ENCODE measurements at places on chromosomes 1 and 21. TPM values are rescaled to one million over a fixed set of nuclear protein-coding genes. Genes with fewer than 3 reads are reported as not detected.

S100A7A gene
- not detected for total RNA-seq

DNA sequence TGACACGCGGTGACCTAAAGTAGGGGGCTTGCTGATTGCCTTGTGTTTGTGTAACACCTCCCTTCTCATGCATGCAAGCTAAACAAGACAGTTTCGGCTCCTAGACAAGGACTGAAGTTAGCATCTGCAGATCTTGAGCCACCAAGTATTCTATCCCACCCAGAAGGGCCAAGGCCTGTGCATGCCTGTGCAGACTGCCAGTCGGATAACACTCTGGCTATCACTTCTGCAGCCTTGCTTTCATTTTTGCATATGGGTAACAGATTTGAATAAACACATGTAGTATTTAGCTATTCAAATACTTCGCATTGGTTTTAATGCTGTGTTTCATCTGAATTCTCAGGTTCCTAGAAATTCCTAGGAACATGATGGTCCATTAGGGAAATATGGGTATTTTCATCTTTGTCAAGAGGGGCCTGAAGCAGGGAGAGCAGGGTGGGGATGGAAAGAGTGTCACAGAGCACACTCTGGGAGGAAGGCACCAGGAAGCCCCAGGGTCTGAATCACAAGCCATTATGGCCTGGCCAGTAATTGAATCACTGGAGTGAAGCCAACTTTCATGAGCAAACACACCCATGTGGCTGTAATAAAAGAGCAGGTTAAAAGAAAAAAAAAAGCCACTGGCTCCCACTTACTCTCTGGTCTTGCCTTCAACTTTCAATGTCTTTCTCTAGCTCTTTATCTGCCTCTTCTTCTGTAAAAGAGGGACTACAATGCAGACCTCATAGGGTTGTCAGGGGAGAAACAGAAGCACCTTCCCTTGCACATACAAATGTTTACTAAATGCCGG lies 28.3 kb downstream of the GADD45A start:
- no peak for DNase-seq
- no peaks in the 10 kb centered on the region for H3K4me1 ChIP-seq
- H3K4me3 ChIP-seq = no peak overlapping the region
- H3K36me3 ChIP-seq = no peaks in the 10 kb centered on the region

DNA sequence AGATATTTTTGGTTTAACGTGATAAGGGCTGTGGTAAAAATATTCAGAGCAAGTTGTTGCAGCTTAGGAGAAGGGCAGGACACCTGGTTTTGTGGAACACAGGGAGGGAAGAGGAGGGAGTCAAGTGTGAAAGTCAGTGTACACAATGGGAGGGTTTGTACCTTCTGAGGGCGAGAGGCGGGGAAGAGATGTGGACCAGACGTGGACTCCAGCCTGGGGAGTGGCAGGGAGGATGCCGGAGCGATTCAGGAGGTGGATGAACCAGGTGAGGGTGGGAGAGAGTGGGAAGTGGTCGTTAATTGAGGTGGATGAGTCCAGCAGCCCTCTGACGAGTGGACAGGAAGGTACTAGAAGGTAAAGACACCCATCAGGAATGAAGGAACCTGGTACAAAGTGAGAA lies 52.2 kb upstream of the IRF2BP2 start:
- no peaks in the 10 kb centered on the region for H3K27me3 ChIP-seq
- no peak overlapping the region for H3K4me3 ChIP-seq
- H3K4me1 ChIP-seq = peaks cover 7% of the 10 kb centered on the region
- H3K27ac ChIP-seq = no peak overlapping the region
- DNase-seq = no peak

DNA sequence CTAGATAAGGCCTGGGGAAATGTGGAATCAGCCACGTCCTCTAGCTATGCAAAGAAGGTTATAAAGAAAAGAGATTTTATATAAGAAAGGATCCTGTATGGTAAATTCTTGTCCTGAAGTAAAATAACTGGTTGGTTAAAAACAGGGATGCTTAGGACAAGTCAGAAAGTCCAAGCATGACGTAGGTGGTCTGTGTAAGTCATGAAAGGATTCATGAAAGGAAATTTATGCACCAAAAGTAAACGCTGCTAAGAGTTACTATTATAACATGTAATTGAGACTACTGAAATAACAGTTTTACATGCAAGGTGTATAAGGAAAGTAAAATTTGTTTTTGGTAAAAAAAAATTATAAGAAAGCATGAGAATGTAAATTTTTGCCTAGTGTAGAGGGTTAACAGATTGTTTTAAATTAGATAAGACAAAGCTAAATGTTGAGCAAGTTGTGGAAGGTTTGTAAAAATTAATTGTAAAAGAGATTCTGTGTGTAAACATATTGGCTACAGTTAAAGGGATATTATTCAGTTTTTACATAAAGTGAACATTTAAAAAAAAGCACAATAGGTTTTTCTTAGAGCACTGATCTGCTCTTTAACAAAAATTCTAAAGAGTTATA lies 43.9 kb downstream of the PIGK start:
- peaks cover 38% of the 10 kb centered on the region for H3K36me3 ChIP-seq
- no peaks in the 10 kb centered on the region for H3K27me3 ChIP-seq
- peak; percentile 19 for DNase-seq
- H3K27ac ChIP-seq = no peak overlapping the region
- H3K4me3 ChIP-seq = no peak overlapping the region
- H3K4me1 ChIP-seq = peaks cover 5% of the 10 kb centered on the region

CHIT1 gene
- total RNA-seq = 0.63 TPM

GRCh38 chr1:165635329-165635728 lies 4.3 kb downstream of the MGST3 start:
- peaks cover 9% of the 10 kb centered on the region for H3K36me3 ChIP-seq
- DNase-seq = no peak
- no peak overlapping the region for H3K27ac ChIP-seq

DCST2 gene
- total RNA-seq = 0.46 TPM

GRCh38 chr1:168324745-168325425 lies 44.2 kb downstream of the TBX19 start:
- DNase-seq = no peak
- peaks cover 4% of the 10 kb centered on the region for H3K4me1 ChIP-seq
- no peak overlapping the region for H3K4me3 ChIP-seq
- H3K27ac ChIP-seq = no peak overlapping the region
- peaks cover 2% of the 10 kb centered on the region for H3K36me3 ChIP-seq

IGSF9 gene
- total RNA-seq = 0.07 TPM

DNA sequence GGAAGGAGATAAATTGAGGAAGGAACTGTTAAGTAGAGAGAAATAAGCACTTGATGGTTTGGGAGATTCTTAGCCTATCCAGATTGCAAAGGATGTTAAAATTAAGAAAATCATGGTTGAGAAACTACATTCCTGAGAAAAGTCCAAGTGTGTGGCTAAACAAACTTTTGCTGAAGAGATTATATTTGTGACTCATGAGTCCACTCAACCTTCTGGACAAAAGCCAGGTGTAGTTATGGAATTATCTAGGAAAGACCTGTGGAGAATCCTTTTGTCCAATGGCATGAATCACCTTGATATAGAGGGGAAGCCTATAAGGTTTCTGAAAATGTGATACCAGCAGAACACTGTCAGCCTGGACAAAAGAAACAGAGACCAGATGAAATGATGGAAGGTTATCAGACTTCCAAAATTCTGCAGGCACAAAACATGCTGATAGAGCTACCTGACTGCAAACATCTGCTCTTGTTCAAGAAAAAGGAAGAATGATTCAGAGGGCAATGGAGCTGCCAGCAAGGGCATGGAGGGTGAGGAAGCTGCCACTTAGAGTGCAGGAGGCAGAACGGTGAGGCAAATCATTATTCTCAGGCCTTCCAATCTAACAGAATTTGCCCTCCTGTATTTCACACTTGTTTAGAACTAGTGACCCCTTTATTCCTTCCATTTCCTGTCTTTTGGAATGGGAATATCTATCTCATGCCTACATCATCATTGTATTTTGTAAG lies 300.6 kb upstream of the PRMT6 start:
- H3K4me3 ChIP-seq = no peak overlapping the region
- H3K27me3 ChIP-seq = no peaks in the 10 kb centered on the region
- no peaks in the 10 kb centered on the region for H3K36me3 ChIP-seq
- H3K27ac ChIP-seq = no peak overlapping the region
- no peak for DNase-seq
- no peaks in the 10 kb centered on the region for H3K4me1 ChIP-seq

DNA sequence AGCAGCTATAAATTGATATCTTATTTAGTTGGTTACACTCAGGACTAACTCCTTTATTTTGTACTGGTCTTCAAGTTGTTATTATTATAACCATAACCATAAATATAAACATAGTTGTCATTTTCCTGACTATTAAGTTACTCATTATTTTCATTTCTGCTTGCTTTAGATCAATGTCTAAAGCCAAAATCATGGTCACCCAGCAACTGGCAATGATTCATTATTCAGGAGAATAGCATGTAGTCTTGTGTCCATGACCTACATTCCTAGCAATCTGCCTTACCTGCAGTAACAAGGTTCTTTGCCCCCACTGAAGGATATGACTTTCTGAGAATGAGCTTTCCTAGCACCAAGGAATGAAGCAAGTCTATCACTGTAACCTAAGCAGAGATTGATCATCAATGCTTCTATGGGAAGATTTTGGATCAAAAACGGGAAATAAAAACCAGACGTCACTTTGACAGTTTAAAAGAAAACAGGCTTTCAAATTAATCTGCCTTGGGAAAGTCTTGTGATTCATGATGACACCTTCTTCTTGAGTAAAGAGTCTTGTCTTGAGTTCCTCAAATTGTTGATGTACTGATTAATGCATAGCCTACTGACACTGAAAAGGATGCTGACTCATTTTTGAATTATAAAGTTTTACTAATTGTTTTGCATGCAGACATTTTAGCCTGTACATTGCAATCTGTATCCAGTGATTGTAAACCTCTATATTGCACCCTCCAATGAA lies 203.3 kb upstream of the IVNS1ABP start:
- no peaks in the 10 kb centered on the region for H3K27me3 ChIP-seq
- H3K27ac ChIP-seq = no peak overlapping the region
- peaks cover 4% of the 10 kb centered on the region for H3K36me3 ChIP-seq
- H3K4me1 ChIP-seq = peaks cover 5% of the 10 kb centered on the region
- H3K4me3 ChIP-seq = no peak overlapping the region

DNA sequence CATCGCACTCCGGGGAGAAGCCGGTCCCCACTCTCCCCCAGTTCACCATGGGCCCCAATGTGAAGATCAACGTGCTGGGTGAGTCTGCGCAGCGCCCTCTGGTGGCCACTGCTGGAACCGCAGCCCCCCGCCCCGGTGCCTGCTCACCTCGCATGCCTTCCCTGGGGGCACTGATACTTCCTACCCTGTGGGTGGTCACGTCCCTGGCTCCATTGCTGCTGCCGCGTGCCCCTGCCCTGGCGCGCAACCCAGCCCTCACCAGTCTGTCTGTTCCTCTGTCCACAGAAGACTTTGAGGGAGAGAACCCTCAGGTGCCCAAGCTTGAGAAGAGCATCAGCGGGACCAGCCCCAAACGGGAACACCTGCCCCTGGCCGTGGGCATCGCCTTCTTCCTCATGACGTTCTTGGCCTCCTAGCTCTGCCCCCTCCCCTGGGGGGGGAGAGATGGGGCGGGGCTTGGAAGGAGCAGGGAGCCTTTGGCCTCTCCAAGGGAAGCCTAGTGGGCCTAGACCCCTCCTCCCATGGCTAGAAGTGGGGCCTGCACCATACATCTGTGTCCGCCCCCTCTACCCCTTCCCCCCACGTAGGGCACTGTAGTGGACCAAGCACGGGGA lies 7.6 kb downstream of the EFNA3 start:
- H3K4me1 ChIP-seq = peaks cover 33% of the 10 kb centered on the region
- H3K36me3 ChIP-seq = no peaks in the 10 kb centered on the region
- peak overlapping the region; percentile 63 for H3K27ac ChIP-seq
- DNase-seq = peak; percentile 90
- H3K4me3 ChIP-seq = peak overlapping the region; percentile 82

TENT5C gene
- total RNA-seq = 6.4 TPM

DNA sequence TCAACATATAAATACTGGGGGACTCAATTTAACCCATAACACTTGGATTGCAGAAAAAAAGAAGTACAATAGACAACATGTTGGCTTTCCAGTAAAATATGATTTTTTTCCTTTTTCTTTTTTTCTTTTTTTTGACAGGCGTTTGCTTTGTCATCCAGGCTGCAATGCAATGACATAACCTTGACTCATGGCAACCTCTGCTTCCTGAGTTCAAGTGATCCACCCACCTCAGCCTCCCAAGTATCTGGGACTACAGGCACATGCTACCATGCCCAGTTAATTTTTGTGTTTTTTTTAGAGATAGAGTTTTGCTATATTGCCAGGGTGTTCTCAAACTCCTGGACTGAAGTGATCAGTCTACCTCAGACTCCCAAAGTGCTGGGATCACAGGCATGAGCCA lies 1512.0 kb upstream of the PRMT6 start:
- DNase-seq = no peak
- H3K27ac ChIP-seq = no peak overlapping the region
- H3K4me1 ChIP-seq = no peaks in the 10 kb centered on the region

DNA sequence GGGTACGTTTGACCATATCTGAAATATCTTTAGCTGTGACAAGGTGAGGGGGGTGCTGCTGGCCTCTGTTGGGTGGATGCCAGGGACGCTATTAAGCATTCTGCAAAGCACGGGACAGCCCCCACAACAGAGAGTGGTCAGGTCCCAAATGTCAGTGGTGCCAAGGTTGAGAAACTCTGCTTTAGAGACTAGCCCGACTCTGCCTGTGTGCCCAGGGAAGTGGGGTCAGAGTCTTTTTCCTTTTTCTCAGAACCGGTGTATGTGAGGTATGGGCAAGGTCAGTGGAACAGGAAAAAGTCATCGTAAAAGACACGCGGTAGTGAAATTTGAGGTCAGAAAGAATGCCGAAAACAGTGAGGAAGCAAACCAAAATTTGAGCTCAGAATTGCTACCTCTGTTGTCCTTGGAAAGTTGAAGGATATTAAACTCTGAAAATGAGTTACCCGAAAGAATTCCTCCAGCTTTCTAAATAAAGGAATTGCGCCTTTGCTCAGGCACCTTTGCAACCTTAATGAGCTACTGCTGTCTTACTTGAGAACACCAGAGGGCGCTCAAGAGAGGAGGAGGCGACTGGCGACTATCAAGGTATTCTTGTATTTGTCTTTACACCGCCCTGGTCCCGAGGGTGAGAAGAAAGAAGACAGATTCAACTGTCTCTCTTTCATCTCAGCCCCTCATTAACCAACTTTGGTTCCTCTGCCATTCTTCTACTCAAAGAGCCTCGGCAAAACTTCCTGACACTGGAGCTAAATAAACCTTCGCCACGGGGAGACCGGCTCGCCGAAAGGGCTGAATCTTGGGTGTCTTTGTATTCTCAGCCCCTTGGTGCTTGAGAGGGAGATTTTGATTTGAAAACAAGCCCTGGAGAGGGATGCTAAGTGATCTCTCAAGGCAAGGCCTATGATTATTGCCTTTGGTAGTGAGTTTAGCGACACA lies 85.4 kb upstream of the OLIG2 start:
- DNase-seq = peak; percentile 56
- no peaks in the 10 kb centered on the region for H3K36me3 ChIP-seq
- no peaks in the 10 kb centered on the region for H3K27me3 ChIP-seq
